OCI-LY7 (cell line): ENCODE measurements at places on chromosomes 3 and 15. TPM values are rescaled to one million over a fixed set of nuclear protein-coding genes. Genes with fewer than 3 reads are reported as not detected.

Gene RHCG
- not detected in 2 replicates for total RNA-seq

Gene GMPS
- total RNA-seq, result 116 and 118 TPM in 2 replicates

Gene LSMEM2
- not detected in 2 replicates for total RNA-seq

Gene SOX2
- 11.3 and 11.5 TPM in 2 replicates for total RNA-seq

Gene MUC20
- 0.40 and 0.72 TPM in 2 replicates for total RNA-seq

Gene MYL3
- total RNA-seq, result not detected in 2 replicates

Gene CHAC1
- 35.3 and 55.6 TPM in 2 replicates for total RNA-seq

Gene NRG4
- not detected in 2 replicates for total RNA-seq
